ENCODE measurements at places on chromosomes 13 and 19.

GRCh38 chr13:84566780-84567179 is 684.5 kb upstream of the SLITRK1 start:
- DNase-seq, result no peak

GRCh38 chr19:30447553-30447870 is 75.3 kb downstream of the ZNF536 start:
- no peak for DNase-seq

DNA sequence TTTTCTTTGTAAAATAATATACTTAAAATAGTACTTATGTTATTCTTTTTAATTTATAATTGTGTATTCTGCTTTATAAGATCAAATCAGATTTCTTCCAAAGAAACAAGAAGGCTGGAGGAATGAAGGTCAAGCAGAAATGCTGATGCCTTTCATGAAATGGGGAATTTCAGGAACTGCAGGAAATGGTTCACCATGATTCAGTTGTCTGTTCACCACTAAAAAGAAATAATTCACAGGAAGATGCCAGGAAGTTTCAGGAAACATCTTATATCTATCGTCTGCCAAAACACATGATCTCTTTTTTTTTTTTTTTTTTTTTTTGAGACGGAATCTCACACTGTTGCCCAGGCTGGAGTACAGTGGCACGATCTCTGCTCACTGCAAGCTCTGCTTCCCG is 15.7 kb upstream of the SCEL start:
- DNase-seq, result no peak

DNA sequence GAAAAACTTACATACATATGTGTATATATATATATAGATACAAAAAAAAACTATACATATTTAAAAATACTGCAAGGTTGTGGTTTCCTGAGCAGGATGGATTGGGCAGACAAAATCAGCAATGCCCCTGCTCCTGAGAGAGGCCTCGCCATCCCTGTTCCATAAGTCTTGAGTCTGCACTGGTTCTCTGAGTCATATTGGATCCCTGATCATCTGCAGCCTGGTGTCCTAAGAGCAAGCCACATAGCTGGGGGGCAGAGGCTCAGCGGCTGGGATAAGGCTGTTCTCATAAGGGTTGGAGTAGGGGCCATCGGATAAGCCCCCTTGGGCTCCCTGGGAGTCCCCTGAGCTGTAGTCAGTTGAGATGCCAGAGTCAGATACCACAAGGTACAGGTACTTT is 3.3 kb downstream of the SWSAP1 start:
- no peak for DNase-seq

DNA sequence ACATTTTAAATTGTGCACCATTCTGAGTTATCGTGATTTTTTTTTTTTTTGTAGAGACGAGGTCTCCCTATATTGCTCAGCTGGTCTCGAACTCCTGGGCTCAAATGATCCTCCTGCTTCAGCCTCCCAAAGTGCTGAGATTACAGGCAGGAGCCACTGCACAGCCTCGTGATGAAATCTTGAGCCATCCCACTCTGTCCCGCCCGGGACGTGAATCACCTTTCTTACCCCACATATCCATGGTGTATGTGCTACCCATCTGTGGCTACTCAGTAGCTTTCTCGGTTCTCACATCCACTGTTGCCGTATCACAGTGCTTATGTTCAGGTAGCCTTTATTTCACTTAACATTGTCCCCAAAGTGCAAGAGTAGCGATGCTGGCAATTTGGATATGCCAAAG is 26.5 kb downstream of the PAK4 start:
- no peak for DNase-seq
